Stimulated activated CD4-positive, alpha-beta T cell treated with anti-CD3 and anti-CD28 coated beads, Interleukin-15, amount 100 ng/mL, for 1 hour (primary cell): ENCODE measurements at places on chromosomes 2 and 18.

DNA sequence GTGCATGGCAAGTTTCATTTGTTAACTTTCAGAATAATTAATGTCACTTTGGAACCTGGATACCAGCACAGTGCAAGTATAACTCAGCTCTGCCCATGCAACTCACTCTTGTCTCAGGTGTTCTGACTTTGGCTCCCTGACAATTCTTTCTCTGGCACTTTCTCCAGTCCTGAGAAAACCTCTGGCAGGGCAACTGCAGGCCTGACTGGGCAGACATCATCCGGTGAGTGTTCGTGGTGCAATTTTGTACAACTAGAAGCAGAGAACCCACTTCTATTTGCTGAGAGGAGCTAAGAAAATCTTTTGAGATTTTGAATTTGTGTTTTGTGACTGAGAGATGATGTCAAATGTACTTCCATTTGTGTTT is 143.0 kb downstream of the AQP4 start:
- no peak for DNase-seq

GRCh38 chr2:88871336-88871735 is 179.9 kb downstream of the RPIA start:
- no peak for DNase-seq

DNA sequence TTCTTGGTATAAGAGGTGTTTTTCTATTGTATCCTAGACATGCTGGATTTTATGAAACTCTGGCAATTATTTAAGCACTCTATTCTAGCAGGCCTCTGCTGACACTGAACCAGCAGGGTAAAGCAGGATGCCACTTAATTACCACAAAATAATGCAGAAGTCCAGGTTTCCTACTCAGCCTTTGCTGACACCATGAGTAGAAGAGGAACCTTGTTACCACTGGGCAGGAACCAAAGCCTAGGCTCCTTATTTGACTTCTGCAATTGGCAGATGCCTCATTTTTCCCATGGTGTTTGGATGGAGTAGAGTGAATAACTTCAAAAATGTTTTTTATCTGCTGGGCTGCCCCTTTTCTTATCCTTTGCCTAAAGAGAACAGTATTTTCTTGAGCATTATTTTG is 60.8 kb downstream of the THNSL2 start:
- no peak for DNase-seq

DNA sequence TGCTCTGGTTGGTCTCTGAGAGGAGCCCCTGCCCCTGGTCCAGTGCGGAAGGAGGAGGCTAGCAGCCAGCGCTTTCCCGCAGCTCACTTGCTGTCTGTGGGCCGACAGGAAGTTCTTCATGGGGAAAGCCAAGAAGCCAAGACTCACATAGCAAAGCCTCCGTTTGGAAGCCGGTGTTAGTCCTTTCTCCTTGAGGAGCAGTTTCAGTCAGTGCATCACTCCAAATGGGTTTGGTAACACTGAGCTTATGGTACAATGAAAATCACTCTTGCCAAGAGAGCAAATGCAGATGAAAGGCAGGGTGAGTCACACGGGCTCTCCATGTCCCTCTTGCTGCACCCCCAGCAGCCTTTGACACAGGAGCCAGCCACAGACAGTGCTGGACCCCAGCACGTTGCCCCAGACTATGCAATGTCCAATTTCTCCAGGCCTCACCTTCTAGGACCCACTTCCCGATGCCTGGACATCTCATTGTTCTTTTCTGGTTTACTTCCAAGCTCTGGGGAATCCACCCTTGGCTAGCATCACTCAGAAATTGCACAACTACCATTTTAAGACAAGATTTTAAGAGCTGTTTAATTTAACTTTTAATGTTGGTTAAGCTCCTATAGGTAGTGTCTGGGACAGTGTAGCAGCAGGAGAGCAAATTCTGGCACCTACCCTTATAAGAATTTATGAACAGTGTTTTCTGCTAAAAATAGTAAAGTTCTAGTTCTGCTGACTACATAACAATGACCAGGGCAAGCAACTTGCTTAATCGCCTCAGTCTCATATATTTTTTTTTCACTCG is 174.9 kb downstream of the ASB1 start:
- DNase-seq: no peak

- no peak for DNase-seq
Observed at GRCh38 chr2:194822097-194822496, 834.9 kb upstream of the SLC39A10 start.

- no peak for DNase-seq
Observed at GRCh38 chr2:65417509-65418085, 14.8 kb downstream of the SPRED2 start.

- DNase-seq: no peak
Observed at GRCh38 chr2:141767051-141767450, 363.8 kb downstream of the LRP1B start.

DNA sequence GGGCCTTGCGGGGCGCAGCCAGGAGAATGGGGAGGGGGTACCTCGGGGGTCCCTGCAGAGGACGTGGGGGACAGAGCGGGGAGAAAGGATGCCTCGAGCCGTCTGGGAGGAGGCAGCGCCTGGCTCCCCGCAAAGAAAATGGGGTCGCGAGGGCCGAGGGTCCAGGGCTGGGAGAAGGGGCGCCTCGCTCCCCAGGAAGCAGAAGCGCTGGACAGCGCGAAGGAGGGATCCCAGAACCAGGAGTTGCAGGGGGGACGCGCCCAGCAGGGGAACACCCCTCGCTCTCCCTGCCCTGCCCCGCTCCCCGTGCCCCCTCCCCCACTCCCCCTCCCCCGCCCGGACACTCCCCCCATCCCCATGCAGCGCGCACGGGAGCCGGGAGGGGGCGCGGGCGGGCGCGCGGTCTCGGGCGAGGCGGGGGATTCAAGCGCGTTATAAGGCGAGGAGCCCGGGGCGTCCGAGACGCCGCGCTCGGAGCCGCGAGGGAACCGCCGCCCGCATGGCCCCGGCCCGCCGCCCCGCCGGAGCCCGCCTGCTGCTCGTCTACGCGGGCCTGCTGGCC is at the start of gene ERFE:
TSS of gene ERFE (plus strand) at position 462 of the 562 bp plus-strand sequence. CDS start at position 500, 38 bp downstream.
- no peak for DNase-seq

GRCh38 chr2:231189571-231190495 is 8.6 kb upstream of the ARMC9 start:
- DNase-seq: no peak

- no peak for DNase-seq
Observed at GRCh38 chr2:132595693-132596092, 74.3 kb downstream of the LYPD1 start.

- no peak for DNase-seq
Observed at GRCh38 chr2:47437287-47437686, 34.3 kb downstream of the MSH2 start.

DNA sequence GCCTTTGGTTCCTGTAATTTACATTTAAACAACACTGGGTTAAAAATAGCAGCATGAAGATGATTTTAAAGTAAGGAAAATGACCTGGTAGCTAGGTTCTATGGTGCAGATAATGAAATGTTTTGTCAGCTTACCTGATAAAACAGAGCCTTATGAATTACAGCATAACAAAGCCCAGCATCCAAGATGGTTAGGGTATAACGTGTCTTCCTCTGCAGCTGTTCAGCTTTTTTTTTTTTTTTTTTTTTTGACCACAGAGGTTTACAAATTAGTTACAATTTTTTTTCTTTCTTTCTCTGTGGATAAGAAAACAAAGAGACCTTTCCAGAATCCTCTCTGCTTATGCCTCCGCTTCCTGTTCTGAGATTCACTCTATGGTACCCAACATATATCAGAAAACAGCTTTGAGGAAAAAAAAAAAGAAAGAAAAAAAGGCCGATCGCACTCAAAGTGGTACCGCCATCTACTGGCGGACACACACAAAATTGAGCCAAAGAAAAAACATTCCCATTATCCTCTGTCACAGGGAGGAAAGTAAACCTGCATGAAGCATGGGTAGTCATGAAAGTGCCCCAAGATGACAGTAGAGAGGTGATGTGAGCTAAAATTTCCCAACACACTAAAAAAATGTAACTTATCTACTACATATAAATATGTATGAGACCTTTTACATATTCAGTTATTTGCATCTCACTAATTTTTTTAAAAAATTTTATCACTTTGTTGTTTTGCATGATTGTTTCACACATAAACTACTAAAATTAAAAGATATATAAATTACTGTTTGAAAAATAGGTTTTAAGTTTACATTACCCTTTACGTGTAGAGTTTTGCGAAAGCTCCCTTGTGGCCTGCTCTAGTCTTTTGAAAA is at the start of gene SCN3A:
TSS of gene SCN3A (minus strand) at position 362 of the 871 bp plus-strand sequence. CDS start 27,656 bp downstream, outside the sequence.
- DNase-seq: no peak

- no peak for DNase-seq
Observed at GRCh38 chr2:25365241-25365640, 23.5 kb upstream of the DNMT3A start.

GRCh38 chr2:216555274-216555673 is 56.6 kb downstream of the RPL37A start:
- DNase-seq: no peak

- DNase-seq: no peak
Observed at GRCh38 chr2:177179227-177179626, 33.4 kb upstream of the HNRNPA3 start.

GRCh38 chr2:21032338-21033236 is 11.3 kb downstream of the APOB start:
- no peak for DNase-seq

- DNase-seq: no peak
Observed at GRCh38 chr2:39476524-39476923, 39.4 kb upstream of the MAP4K3 start.

DNA sequence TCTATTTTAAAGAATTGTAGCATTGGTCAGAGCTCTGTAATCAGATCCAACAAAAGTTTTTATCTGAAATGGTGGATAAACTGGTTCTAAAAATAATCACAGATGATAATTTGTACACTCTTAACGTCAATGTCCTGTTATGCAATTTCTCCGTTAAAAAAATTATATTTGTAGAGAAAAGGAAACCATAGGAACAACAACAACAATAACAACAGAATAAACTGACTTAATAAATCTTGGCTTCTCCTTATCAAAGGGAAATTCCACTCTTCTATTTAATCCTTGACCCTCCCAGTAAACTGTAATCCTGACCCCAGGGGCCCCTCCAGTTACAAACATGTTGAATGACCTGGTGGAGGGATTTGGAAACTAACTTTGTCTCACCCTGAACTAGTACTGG is 78.6 kb upstream of the ZFP36L2 start:
- no peak for DNase-seq

- no peak for DNase-seq
Observed at GRCh38 chr18:75422341-75422910, 5.1 kb downstream of the SMIM21 start.

- DNase-seq: no peak
Observed at GRCh38 chr2:29951576-29951975, 30.2 kb upstream of the ALK start.

GRCh38 chr2:95054016-95054415 is 28.5 kb downstream of the MAL start:
- no peak for DNase-seq

GRCh38 chr2:230953845-230954244 is 28.8 kb upstream of the GPR55 start:
- no peak for DNase-seq

GRCh38 chr2:196383799-196384198 is 212.4 kb upstream of the STK17B start:
- DNase-seq: no peak

DNA sequence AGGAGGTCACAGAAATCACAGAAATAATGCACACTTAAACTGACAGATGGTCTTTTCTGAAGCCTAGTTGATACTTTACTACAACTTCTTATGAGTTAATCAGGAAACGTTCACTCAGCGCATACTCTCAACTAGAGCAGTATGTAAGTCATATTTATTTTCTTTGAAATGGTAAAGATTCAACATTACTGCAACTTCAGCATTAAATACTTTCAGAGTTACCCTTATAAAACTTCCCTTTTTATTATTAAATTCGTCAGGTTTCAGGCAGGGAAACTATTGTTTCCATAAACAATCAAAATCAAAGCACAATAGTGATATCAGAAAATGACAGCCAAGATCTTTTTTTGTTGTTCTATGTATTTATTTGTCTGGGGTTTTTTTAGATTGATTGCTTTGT is 222.6 kb upstream of the RND3 start:
- DNase-seq: no peak

- no peak for DNase-seq
Observed at GRCh38 chr2:208297961-208298360, 31.9 kb downstream of the PIKFYVE start.

- no peak for DNase-seq
Observed at GRCh38 chr2:44895061-44895460, 46.4 kb upstream of the SIX3 start.

DNA sequence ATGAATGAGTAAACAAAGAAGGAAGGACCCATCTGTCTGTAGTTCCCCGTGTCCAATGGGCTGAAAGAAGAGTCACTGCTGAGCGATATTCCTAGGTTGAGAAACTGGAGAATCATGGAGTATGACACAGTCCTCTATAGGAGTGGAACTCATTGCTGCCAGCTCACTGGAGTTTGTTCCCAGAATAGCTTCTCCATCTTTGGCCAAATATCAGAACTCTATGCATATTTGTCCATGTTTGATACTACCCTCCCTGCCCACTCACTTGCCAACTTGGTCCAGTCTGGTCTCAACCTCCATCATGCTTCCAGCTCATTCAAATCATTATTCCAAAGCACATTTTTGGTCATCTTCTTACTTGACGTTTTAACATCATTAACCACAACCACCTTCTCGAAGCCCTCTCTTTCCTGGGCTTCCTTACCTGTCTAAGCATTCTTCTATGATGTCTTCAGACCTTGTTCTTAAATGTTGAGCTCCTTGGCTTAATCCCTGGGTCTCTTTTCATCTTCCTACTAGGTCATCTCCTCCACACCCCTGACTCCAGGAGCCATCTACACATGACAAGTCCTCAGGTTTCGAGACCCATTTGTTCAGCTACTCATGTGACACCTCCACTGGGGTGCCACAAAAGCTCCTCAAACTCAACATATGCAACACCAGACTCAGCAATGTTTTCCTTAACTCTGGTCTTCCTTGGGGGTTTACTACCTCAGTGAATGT is 221.6 kb downstream of the MYCN start:
- DNase-seq: no peak

- no peak for DNase-seq
Observed at GRCh38 chr2:232204457-232204931, 174.1 kb upstream of the ALPP start.

DNA sequence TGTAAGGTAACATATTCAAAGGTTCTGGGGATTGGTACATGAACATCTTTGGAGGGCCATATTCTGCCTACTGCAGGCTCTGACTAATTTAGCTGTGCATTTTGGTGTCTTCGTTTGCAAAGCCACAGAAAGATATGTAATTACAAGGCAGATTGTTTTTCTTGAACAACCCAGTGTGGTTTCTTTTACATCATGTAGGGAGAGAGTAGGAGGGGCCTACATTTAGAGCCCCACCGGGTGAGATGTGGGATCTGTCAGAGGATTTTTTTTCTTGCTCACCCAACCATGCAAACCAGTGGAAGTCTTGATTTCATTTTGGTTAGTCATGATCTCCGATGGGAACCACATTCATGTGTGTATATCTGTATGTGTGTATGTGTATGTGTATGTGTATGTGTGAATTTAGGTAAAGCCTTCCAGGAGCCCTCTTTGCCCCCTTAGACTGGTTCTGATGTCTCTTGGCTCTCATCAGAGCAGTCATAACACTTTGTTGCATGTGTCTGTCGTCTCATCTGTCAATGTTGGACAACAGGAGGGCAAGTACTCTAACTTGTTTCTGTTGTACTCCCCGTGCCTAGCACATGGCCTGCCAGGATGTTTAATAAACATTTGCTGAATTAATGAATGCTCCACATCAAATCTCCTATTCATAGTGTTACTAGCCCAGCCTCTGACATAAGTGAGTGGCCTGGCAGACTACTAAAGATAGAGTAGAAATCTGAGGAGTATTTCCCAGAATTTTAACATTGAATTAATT is 239.9 kb downstream of the MTX2 start:
- no peak for DNase-seq

GRCh38 chr2:128308889-128309279 is 9.8 kb downstream of the HS6ST1 start:
- no peak for DNase-seq

GRCh38 chr2:121303531-121304263 is 18.7 kb upstream of the TFCP2L1 start:
- DNase-seq: no peak
